ENCODE measurements at places on chromosomes 16 and 17.

DNA sequence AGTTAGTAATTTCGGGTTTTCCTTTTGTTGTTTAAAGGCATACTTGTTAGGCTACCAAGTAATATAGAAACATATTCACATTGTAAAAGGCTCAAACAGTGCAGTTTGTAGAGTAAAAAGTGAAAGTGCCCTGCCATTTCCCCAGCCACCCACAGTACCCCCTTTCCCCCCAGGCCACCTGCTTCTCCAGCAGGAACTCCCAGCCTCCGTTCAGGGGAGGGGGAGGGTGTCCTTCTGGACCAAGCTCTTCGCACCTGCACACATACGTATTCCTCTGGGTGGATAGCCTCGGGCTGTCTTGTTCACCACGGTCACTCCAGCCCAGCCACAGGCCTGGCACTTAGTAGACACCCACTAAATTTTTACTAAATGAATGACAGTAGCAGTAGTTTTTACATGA, 144.5 kb downstream of the CLEC16A start:
- no peak for DNase-seq

DNA sequence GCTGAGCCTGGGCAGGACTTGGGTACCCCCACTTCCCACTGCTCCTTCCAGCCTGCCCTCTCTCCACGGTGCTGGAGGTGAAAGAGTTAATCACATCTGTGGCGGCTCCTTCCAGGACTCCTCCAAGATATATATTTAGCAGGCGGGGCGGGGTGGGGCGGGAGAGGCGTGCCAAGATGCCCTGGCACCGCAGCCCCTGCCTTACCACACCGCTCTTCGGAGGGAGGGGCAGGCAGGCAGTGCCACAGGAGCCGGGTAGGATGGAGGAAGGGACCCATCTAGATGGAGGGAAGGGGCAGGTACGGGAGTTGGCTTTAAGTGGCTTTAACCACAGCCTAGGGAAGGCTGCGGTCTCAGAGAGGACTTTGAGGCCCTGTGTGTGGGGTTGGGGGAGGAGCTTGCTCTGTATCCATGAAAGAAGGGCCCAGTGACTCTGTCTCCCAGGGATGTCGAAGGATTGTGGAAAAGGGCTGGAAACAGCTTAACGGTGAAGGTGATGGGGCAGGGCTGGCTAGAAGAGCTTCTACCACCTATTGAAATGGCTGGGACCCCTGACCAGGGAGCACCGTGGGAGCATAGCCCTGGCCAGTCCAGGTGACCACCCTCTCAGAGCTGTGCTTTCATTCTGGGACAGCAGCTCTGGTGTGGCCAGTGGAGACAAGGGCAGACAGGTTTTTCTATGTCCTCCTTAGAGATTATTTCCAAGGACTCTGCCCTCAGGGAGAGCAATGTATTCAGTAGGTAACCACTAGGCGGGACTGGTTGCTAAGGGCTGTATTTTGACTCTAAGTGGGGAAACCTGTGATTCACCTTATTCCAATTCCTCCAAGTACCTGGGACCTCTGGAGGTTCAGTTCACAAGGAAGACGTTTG, 13.0 kb downstream of the GPR142 start:
- DNase-seq: peak; percentile 73

- no peak for DNase-seq
Observed at GRCh38 chr17:73591296-73592078, 52.8 kb downstream of the SDK2 start.

DNA sequence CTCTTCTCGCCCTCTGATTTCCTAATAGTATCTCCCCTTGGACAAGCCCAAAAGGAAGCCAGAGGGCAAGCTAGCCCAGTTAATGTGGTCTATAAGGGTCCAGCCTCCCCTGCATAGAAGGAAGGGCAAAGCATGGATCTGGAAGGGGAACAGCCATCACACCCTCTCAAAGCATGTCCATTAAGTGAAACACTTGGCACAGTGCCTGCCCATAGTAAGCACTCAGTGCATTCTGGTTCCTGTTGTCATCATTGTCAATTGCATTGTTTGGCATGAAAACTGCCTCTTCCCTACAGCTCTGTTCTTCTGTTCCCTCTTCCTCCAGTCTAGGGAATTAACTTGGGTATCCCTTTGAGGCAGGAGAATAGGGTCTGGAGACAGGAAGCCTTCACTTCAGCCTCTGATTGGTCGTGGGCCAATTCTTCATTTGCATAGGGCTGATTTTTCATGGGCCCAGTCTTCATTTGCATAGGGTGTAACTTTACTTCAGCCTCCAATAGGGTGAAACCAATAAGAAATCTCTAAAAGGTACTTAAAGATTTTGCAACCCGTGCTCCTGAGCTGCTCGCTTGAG, 81.4 kb downstream of the C17orf67 start:
- no peak for DNase-seq

GRCh38 chr16:85335584-85336491, 223.6 kb upstream of the CIBAR2 start:
- DNase-seq: no peak

DNA sequence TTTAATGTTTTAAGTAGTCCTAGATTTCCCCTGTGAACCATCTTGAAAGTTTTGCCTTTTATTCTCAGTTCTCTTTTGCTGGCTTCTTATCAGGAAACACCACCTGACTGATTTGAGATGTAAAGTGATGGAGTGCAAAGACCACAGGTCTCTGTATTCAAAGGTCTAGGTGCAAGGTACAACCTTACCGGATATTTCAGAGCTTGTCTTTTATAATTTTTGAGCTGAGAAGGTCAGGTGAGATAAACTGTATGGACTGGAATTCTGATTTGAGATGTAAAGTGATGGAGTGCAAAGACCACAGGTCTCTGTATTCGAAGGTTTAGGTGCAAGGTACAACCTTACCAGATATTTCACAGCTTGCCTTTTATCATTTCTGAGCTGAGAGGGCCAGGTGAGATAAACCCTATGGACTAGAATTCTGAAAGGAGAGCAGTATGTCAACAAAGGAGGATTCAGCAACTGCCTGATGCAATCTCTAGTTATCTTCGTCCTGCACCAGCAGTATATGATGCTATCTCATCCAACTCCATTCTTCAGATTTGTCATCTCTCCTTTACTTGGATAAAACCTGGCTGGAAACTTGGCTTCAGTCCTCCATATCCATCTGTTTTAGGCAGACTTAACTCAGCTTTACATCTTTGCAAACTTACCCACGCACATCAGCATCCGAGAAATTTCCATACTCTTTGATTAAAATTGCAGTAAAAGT, 64.3 kb downstream of the CENPV start:
- DNase-seq: peak; percentile 71

GRCh38 chr17:64245218-64246145, 17.6 kb downstream of the TEX2 start:
- DNase-seq: peak; percentile 24

DNA sequence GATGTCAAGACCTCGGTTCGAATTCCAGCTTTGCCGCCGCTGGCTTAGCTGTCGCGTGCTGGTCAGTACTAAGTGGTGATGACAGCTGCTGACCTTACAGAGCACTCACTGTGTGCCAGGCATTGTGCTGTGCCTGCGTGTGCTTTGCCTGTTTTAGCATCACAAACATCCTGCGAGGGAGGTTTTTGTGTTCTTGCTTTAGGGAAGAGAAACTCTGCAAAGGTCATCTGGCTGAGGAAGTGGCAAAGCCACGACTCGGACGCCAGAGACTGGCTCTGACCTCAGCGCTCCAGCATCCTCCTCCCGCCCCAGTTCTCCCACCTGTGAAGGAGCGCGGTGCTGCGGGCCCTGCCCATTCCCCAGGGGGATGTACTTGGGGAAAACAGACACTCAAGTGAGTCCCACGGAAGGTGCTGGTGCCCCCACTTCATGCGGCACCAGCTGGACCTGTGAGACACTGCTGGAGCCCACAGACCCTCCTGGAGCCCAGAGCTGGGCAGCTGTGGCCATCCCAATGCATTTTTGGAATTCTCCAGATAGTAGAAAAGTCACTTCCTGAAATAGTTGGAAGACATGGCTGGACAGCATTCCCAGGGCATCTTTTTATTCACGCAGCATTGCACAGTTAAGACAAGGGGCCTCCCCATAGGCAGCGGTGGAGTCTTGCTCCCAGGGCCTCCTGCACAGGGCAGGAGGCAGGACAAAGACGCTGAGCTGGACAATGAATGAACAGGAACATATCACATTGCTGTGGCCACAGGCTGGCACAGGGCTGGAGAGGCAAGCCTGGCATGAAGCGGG, 20.0 kb upstream of the HERPUD1 start:
- peak; percentile 31 for DNase-seq

DNA sequence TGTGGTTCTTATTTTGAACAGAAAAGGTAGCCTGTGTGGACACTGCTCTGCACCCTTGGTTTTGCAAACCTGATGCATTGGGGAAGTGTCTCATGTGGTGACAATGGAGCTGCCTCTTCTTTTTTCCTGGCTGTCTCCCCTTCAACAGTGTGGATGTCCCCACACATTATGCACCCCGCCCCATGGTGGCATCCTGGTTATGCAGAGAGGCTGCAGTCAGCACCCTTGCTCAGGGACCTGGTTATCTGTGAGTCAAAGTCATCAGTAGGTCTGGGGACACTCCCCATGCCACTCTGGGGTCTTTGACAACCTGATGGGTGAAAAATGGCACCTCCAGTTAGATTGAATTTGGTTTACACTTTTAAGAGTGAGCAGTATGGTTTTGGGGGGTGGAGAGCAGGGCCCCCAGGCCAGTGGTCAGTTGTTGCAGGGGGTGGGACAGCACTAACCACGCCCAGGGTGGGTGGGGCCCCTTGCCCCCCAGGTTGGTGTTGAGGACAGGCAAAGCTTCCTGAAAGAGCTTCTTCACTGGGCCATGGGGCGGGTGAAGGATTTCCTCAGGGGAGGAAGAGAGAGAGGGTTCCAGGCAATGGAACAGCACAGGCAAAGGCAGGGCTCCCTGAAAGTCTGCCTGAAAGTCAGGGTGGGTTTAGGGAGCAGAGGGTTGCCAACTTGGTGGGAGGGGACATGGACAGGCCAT, 24.6 kb upstream of the KCNJ12 start:
- DNase-seq: peak; percentile 46

DNA sequence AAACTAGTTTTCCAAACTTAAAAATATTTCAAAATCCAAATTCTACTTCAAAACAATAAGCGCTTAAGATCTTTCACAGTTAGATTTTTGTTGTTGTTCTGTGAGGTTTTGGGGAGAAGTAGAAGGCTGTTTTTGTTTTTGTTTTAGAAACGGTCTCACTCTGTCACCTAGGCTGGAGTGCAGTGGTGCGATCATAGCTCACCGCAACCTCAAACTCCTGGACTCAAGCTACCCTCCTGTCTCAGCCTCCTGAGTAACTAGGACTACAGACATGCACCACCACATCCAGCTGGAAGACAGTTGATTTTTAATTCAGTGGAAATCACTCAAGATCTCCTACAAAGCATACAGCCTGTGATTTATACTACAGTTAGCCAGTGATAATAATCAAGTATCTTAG, 2.7 kb downstream of the SHCBP1 start:
- DNase-seq: no peak

DNA sequence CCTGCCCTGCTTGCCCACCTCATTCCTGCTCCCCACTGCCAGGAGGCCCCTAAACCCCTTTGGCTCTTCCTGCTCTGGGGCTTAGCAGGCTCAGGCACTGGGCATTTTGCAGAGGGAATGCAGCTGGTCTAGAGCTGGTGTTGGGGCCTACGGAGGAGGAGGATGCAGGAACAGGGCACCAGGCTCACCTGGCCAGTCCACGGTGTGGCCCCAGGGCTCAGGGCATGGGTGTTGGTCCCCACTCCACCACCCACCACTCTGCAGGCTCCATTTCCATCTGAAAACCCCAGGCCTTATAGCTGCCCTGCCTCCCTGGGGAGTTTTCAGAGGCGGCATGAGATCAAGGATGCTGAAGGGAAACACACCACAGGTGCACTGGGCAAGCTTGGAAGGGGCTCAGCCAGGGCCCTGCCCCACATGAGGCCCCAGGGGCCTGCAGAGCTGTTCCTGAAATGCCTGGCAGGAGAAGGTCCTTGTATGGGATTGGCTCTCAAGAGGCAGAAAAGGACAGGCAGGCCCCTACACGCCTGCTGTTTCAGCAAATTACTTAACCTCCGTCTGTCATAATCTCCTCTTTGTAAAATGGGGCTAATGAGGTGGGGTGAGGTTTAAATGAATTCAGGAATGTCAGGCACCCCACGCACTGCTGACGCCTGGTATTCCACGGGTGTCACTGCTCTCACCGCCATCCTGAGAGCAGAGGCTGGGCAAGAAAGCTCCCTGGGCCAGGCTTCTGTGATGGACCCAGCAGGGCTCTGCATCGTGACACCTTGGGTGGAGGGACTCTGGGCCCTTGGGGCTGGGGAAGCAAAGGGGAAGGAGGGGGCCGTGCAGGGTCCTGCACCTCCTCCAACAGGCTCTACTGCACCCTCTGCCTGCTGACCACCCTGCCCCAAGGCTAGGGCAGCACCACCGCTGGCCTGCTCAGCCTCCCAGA, 9.3 kb downstream of the SLC47A2 start:
- DNase-seq: no peak

- DNase-seq: peak; percentile 95
Observed at GRCh38 chr16:2858245-2859025, 465 bp upstream of the PRSS22 start.

GRCh38 chr17:83187782-83188311, 108.4 kb downstream of the METRNL start:
- DNase-seq: no peak

- DNase-seq: no peak
Observed at GRCh38 chr17:55212880-55213279, 51.9 kb upstream of the HLF start.

DNA sequence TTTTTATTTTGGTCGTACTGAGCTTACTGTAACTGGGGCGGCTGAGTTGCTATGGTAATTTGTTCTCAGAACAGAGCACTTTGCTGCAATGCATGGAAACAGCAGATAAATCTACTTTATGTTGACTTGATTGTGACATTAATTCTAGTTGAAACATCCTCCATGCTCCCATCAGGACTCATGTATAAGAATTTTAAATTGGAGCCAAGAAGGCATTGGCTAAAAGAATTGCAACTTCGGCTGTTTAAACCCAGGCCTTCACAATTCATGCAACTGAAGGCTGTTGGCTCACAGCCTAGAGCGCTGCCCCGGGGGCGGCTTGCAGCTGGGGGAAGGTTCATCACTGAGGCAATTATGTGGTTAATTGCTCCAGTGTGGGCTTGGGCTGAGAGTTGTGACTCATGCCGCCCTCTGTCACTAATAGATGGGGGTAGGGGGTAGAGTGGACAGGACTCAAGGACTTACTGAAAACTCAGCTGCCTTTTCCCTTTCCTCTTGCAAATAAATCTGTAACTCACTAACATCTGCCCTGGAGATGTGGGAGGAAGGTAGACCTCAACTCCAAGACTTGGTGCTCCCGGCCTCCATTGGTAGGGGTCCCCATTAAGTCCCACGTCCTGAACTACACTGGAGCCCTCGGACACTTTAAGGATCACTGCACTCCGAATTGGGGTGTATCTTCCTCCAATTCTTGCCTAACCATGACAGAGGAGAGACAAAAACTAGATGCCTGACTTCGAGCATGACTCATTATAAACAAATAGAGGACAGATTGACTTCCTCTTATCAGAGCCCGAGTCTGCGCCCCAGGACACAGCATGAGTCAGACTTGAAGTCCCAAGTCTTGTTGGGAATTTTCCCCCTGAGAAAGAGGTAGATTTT, 37.5 kb downstream of the ERCC4 start:
- DNase-seq: peak; percentile 96

DNA sequence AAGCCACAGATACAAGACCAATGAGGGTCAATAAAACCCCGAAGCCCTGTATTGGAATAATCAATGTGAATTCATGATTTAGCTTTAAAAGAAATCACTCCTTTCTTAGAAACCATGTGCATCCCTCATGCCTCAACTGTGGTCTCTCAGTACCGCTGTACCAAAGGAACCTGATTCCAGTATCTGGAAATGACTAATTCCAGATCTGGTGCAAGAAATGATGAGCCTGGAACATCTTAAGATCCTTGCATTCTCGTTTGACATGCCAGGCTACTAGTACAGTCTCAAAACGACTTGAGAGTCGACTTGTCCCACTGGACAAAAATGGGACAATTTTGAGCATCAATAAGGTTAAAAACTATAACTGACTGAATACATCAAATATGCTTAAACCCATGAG, 21.2 kb downstream of the USP31 start:
- no peak for DNase-seq

All from SW480 (cell line).